ENCODE measurements at places on chromosomes 13 and 19.
A peak's percentile ranks its signal among the peaks of the same experiment; 100 is the strongest.

- no peak for DNase-seq
Measured at GRCh38 chr19:46786236-46787039, 2.0 kb downstream of the SLC1A5 start.

DNA sequence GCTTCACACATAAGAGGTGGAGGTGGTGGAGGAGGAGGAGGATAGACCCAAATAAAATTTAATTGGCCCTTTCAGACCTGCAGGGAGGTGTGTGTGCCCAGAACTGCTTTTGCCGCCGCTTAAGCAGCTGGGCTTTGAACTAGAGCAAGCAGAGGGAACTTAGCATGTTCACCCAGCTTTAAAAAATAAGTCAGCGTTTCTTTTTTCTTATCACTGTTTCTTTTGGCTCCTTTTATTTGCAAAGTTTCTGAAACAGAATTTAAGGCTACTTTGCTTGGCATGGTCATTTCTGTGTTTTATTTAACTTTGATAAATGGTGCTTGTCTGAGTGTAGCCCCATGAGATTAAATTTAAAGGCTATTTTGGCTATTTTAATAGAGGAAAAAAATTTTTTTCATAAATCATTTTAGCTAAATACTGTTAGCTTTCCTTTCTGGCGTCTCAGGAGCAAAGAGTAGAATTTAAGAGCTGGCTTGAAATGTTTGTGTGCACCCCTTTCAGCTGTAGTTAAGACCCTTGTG is 43.3 kb upstream of the RNF113B start:
- no peak for DNase-seq

- peak; percentile 96 for DNase-seq
Measured at GRCh38 chr13:98959786-98960605, 17.9 kb downstream of the DOCK9 start.

DNA sequence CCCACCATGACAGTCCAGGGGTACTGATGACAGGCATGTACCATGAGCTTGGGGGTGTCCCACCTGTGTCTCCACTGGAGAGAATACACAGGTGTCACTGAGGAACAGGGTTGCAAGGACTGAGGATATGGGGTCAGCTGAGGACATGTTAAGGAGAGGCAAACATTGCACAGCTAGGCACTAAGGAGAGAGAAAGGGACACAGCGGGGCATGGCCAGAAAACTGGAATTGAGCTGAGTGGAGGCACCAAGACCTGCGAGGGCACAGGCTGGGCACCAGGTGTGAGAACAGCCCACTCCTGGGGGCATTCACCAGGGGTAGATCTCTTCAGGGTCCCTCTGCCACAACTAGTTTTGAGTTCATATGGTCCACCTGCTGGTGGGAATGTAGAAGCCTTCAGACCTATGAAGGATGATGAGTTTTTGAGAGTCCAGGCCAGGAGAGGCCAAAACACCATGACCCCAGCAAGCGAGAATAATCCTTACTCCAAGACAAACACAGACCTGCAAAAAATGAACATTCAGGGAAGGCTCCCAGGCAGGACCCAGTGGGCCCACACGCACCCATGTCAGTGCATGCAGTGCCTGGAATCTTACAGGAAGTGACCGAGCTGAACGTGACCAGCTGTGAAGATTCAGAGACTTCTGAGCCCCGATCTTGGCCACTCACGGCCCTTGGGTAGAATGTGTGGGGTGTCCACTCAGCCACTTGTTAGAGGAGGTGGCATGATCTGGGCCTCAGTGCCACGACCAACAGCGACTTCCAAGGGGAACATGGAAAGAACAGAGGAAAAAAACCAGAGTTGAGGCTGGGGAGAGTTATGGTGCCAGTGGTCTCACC is 1.4 kb upstream of the ZNF584 start:
- no peak for DNase-seq

Data from NCI-H524 treated with DMSO at 0.1 percent for 48 hours (cell line).